ENCODE measurements at places on chromosomes 1 and 21. TPM values are rescaled to one million over a fixed set of nuclear protein-coding genes. Genes with fewer than 3 reads are reported as not detected.

The ST6GALNAC5 gene
- 2.5 TPM for total RNA-seq

The LMOD1 gene
- total RNA-seq = 25.7 TPM

The TBX19 gene
- 1.1 TPM for total RNA-seq

The HSPG2 gene
- total RNA-seq = 164 TPM

The XPR1 gene
- total RNA-seq = 23.7 TPM

The A3GALT2 gene
- not detected for total RNA-seq

The CIART gene
- total RNA-seq = 4.8 TPM

The FAM78B gene
- under 0.01 TPM for total RNA-seq

The SLAMF6 gene
- not detected for total RNA-seq

The BMP8B gene
- total RNA-seq = not detected

The MR1 gene
- 13.0 TPM for total RNA-seq

Measured in regular cardiac myocyte (primary cell).